ENCODE measurements at places on chromosomes 12 and 14.
A peak's percentile ranks its signal among the peaks of the same experiment; 100 is the strongest.

GRCh38 chr12:1858456-1858855 lies 38.1 kb downstream of the LRTM2 start:
- no peak for DNase-seq

- DNase-seq: no peak
Measured at GRCh38 chr14:66206554-66206953, 279.6 kb upstream of the CCDC196 start.

- no peak for DNase-seq
Measured at GRCh38 chr12:106269150-106269771, 21.4 kb upstream of the CKAP4 start.

- no peak for DNase-seq
Measured at GRCh38 chr12:97417568-97418218, 44.9 kb upstream of the RMST start.

- no peak for DNase-seq
Measured at GRCh38 chr12:93086288-93086727, 157.2 kb upstream of the EEA1 start.

GRCh38 chr12:128727999-128728398 lies 95.8 kb downstream of the SLC15A4 start:
- DNase-seq: no peak

DNA sequence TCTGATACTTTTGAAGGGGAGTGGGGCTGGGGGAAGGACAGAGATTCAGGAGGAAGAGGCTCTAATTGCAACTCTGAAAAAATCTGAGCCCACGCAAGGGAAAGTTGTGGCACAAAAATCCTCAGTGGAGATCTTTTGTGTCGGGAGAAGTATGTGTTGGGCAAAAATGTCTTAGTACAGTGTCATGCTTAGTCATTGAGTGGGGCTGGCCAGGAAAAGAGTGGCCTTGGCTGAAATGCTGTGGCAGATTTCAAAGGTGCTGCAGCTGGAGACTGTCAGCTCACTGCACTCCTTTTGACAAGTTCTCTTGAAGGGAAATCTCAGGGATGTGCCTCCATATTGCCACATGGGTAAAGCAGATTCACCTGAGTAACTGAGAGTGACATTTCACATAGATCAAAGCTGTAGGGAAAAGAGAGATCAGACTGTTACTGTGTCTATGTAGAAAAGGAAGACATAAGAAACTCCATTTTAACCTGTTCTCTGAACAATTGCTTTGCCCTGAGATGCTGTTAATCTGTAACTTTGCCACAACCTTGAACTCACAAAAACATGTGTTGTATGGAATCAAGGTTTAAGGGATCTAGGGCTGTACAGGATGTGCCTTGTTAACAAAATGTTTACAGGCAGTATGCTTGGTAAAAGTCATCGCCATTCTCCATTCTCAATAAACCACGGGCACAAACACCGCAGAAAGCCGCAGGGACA lies 36.0 kb upstream of the GLIPR1 start:
- DNase-seq: no peak

- no peak for DNase-seq
Measured at GRCh38 chr12:69123919-69124638, 115.3 kb upstream of the CPSF6 start.

DNA sequence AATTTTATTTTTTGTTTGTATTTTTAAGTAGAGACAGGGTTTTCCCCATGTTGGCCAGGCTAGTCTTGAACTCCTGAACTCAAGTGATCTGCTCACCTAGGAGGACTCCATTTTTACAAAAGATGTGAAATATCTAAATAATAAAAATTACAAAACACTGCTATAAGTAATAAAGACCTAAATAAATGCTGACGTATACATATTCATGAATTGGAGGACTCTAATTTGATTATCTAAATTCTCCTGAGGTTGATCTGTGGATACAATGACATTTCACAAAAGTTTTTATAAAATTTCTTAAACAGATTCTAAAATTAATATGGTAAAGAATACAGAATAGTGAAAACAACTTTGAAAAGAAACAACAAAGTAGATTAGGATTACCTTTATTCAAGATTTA lies 1224.0 kb downstream of the SLC16A7 start:
- no peak for DNase-seq

GRCh38 chr12:111406474-111407376 lies 1.0 kb downstream of the SH2B3 start:
- peak; percentile 61 for DNase-seq

- no peak for DNase-seq
Measured at GRCh38 chr12:14910090-14910915, 24.6 kb upstream of the MGP start.

GRCh38 chr12:59737725-59738463 lies 142.1 kb downstream of the SLC16A7 start:
- no peak for DNase-seq

DNA sequence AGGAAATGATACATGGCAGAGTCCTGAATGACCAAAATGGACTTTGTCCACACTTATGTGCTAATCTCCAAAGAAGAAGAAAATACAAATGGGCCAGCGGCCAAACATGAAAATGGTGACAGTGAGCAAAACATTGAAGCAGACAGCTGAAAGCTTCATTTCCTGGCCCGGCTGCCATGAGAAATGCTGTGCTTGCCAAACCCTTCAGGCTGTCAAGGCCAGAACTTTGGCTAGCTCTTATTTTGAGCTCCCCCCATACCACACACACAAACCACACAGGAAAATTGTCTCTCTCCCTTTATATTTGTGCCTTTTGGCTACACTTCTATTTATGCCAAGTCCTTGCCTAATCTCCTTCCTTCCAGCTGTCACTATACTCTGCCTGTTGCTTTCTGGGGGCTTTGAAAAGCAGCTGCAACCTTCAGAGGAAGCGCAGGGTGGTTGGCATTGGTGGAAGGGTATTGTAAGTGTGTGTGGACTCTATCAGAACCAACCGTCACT lies 323.8 kb downstream of the RAD51B start:
- no peak for DNase-seq

DNA sequence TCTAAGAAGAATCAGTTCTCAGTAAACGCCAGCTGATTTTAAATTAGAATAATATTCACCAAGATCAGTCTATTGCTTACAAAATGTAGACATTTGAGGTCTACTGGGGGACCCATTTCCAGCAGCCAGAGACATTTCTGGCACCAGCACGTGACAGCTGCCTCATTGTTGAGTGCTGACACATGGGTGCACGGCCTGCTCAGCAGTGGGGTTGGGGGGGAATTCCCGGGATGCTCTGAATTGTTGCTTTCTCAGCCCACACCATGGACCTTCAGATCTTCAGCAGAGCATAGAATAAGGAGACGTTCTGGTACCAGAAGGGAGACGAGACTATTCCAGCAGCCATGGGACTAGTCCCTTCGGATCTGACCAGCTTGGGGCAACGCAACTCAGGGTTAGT lies 18.3 kb downstream of the PLEKHG7 start:
- DNase-seq: no peak

GRCh38 chr14:27253966-27254365 lies 656.1 kb upstream of the NOVA1 start:
- DNase-seq: no peak

- no peak for DNase-seq
Measured at GRCh38 chr14:66884149-66884548, 305.1 kb upstream of the GARIN2 start.

DNA sequence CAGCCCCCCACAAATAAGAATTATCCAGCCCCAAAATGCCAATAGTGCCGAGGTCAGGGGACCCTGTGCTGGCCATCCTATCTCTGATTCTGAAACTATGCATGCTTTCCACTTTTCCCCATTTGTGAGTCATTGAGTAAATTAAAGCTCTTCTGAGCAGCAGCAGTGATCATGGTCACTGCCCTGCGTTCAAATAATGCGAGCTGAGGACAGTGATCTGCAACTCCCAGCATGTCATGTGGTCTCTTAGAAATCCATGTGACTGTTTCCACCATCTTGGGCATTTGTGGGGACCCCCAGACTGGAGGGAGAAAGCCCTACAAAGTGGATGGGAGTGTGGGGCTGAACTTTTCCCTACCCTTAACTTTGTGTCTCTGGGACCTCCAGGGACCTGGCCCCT lies 53.8 kb downstream of the C14orf132 start:
- DNase-seq: no peak

DNA sequence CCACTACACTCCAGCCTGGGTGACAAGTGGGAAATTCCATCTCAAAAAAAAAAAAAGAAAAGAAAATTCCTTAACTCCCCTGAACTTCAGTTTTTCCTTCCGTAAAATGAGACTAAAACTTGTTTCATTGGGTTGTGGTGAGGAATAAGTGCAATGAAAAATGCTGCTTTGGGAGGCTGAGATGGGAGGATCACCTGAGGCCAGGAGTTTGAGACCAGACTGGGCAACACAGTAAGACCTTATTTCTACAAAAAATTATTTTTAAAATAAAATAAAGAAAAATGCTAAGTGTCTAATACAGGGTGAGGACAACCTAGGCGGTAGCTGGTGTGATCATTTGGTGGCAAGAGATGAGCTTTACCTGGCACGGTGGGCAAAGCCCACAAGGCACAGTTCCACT lies 6.9 kb downstream of the SMAGP start:
- DNase-seq: no peak

- no peak for DNase-seq
Measured at GRCh38 chr14:100020629-100021028, 44.6 kb upstream of the EVL start.

DNA sequence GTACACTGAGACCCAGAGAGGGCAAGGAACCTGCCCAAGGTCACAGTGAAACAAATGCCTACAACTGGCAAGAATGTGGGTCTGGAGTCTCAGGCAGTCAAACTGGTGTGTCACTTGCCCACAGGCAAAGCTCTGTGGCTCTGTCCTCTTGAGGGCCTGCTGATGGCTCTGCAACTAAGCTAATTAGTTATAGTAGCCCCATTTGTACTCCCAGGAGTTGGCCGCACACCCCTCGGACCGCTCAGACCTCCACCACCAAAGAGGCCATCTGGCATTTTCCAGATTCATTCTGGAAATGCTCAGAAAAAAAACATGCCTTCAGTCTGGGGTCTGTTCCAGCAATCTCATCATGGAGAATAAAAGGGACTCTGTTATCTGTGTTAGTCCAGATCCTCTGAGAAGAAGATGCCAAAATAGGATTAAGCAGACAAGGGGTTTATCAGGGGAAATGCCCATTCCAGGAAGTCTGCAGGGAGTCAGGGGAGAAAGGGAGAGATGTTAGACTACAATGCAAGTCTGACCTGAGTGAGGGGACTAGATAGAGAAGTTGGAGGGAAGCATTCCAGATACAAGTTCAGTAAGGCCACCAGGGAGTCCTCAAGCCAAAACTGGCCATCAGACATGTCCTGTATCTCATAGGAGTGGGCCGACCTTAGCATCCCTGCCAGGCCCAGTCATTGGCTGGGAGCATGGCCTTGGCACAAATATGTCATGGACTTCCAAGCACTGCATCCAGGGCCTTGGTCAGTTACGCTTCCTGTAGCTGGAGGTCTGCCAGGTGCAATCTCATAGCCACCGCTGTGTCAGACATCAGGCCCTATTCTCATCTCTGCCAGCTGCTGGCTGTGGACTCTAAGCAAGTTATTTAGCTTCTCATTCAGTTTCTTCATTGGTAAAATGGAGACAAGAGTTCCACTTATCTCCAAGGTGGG lies 15.4 kb upstream of the OAS1 start:
- DNase-seq: no peak

DNA sequence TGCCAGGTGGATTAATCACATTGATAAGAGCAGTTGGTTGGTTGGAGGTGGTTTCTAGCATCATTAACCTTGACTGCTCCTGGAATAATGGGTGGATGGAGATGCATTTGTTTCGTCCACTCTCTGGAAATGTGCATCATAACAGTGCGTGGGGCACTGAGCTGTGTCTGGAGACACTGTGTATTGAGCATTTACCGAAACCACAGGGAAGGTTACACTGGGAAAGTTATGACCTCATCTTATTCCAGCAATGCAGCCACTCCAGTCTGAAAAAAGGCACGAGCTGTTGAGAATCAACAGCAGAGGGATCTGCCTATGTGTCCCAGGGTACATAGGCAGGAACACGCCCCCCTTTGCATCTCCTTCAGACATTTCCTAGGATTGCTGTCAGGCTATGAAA lies 27.2 kb downstream of the RNFT2 start:
- no peak for DNase-seq

- DNase-seq: no peak
Measured at GRCh38 chr12:90562671-90563070, 392.3 kb downstream of the CCER1 start.

DNA sequence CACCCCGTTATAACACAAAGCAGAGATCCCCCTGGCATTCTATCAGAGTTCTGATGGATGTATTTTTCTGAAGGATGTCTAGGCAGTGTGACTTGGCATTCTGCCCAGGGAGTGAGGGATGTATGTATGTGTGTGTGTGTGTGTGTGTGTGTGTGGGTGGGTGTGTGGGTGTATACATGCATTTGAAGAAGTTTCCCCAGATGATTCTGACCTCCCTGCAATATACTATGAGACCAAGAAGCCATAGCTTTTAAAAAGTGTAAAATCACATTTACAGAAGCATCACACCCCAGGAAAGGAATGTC lies 59.7 kb upstream of the NAP1L1 start:
- DNase-seq: peak; percentile 45

- DNase-seq: no peak
Measured at GRCh38 chr14:22403296-22403695, 185.7 kb downstream of the DAD1 start.

DNA sequence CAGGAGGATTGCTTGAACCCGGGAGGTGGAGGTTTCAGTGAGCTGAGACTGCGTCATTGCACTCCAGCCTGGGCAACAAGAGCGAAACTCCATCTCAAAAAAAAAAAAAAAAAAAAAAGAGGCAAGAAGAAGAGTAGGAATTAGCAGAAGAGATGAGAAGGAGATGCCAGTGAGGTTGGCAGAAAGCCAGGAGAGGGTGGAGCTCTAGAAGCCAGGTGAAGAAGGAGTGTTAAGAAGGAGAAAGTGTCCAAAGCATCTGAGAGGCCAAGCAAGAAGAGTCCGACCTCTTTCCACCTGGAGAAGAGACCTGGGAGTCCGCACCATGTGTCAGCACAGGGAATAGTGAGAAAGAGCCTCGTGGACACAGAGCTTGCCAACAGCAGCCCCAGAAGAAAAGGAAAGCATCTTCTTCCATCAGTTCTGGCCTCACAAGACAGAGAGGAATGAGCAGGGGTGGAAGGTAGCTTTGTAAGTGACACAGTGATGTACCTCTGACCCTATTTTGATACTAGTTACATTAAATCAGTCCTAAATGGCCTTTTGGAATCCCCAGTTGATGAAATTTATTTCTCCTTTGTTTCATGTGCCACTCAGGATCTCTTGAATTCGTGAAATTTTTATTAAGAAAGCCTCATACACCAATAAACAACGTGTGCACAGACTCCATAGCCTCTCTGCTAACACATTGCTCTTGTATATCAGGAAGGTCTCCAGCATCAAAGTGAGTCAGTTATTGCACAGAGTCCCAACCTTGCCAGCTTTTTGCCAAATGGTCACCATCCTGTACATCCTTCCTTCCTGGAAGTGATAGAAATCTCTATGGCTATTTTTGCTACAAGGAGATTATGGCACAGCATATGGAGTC lies 70.6 kb downstream of the SAMD4A start:
- DNase-seq: no peak

GRCh38 chr14:68306265-68306933 lies 486.5 kb downstream of the ZFP36L1 start:
- DNase-seq: no peak
